ENCODE measurements at places on chromosomes 1 and 21.

DNA sequence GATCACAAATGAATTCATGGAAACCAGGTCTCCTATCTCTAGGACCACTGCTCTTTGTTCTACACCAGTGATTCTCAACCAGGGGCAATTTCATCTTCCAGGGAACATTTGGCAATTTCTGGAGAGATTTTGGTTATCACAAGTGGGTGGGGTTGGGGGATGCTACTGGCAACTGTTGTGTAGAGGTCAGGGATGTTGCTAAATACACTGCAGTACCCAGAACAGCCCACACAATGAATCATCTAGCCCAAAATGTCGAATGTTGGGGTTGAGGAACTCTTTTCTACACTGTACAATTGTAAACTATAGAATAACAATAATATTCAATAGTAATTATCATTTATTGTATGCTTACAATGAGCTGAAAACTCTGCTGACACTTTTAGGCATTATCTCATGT is 55.7 kb upstream of the UBE2U start:
- no peak for DNase-seq

GRCh38 chr1:230074270-230074669 is 7.2 kb downstream of the GALNT2 start:
- no peak for DNase-seq

DNA sequence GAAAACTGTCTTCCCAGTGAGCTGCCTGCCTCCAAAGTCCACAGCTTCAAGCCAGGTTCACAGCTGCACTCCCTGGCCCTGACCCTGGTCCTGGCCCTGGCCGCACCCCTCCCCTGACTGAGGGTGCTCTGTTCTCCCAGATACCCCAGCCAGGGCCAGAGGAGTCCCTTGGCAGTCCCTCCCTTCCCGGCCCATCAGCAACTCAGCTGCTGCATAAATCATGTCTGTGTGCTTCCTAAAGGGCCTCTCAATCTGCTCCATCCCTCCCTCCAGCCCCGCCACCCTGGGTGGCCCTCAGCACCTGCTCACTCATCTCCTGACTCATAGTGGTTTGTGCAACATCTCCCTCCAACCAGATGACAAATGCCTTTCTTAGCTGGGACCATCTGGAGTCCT is 24.8 kb upstream of the C1orf174 start:
- no peak for DNase-seq

- DNase-seq: no peak
Measured at GRCh38 chr1:63868268-63868781, 94.5 kb downstream of the ROR1 start.

DNA sequence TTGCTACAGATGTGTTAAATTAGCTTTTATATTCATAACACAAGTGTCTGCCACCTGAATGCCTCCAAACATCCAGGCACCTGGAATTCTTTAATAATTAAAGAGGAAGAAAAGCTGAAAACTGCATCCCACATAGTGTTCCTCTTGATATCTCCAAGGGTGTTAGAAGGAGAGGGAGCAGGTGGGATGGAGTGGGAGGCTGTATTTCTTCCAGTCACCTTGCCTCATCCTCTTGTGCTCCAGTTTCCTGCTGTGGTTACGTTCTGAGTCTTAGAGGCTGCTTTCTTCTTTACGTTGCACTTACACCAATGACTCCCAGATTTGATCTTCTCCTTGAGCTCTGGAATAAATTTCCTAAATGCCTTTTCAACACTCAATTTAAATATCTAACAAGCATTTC is 230.3 kb upstream of the LYPLAL1 start:
- DNase-seq: no peak

- DNase-seq: no peak
Measured at GRCh38 chr21:34215501-34215900, 142.1 kb downstream of the MRPS6 start.

- DNase-seq: no peak
Measured at GRCh38 chr1:228812961-228813360, 77.7 kb downstream of the RHOU start.

GRCh38 chr1:112937495-112937894 is 18.5 kb downstream of the SLC16A1 start:
- DNase-seq: no peak

Data from CD4-positive, alpha-beta T cell treated with Interferon alpha-2 for 1 hour (primary cell).